Left lung (tissue), 14 donors: ENCODE measurements at places on chromosomes 11 and 22.

DNA sequence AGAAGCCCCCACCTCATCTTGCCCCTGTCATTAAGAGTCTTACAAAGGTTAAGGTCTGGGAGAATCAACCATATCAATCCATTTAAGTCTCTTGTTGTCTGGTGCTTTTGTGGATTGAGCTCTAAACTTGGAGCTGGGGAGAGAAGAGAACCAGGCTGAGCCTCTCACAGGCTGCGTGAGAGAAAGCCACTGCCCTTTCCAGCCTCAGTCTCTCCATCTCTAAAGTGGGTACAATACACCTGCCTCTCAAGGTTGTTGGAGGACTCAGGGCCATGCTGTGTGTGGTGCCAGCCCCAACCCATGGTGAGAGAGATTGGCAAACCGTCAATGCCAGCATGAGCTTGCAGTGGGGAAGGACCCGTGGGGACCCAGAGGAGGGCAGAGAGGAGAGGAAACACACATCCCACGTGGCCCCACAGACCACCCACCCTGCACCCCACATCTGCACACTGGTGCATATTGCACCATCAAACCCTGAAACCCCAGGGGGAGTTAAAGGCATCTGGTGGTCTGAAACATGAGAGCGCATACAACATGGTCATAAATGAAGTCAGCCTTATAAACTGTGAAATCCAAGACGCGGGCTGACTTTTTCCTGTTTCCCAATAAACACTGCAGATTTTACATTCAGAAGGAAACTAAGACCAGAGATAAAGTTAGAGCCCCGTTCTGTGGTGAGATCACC, 27.5 kb upstream of the FBLN1 start:
- no peak for DNase-seq

DNA sequence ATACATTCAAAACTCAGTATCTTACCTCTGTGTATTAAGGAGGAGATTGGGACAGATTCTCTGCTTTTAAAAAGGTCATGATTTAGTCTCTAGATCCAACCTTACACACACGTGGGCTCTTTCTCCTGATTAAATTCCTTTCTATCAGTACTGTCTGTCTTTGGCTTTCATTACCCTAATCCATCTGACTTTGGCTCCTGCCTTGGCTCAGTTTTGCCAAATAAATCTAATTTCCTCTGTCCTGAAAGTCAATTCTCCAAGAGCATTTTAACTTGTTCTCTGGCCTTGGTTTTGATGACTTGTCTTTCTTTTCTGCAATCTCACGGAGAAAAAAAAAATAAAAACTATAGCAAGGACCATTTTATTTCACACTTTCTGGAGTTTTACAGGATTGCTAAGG, 176.6 kb upstream of the PDGFD start:
- no peak for DNase-seq

DNA sequence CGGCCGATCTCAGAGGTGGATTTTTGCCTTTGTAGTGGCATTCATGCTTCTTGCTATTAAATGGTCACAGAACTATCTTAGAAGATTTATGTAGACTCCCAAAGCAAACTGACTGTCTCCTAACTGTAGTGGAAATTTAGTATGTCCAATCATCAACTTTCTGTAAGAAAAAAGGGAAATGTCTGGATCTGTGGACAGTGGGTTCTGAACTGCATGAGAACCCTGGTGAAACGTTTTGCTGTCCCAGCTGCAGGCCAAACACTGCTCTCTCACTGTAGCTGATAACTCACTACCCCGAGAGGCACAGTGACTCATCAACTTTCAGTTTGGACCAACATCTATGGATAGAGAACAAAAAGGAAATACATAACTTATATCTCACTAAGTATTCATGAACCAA, 387.1 kb downstream of the SOX6 start:
- DNase-seq: peak; percentile 64

- no peak for DNase-seq
These were observed 47.3 kb downstream of the GRIK4 start for GRCh38 chr11:120558744-120559431.

DNA sequence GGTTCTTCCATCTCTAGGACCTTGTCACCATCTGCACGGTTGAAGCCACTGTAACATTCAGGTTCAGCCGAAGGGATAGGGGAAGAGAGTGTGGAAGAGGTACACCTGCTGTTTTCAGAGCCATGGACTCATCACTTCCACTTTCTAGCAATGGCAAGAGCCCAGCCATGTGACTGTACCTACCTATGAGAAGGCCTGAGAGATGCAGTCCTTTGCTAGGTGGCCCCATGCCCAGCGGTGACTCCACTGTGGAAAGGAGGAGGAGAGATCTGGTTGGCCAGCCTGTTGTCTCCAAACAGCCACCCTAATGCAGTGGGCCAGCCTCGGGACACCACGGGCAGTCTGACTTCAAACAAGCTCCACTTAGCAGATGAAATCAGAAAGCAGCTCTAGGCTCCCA, 16.0 kb downstream of the RASD2 start:
- DNase-seq: no peak
